HS-5 (cell line): ENCODE measurements at places on chromosomes 4 and X.

- no peak for DNase-seq
These were observed 3.1 kb upstream of the NR3C2 start for GRCh38 chr4:148445071-148445859.

- DNase-seq: no peak
These were observed 1390.9 kb downstream of the C4orf33 start for GRCh38 chr4:130486841-130487240.

DNA sequence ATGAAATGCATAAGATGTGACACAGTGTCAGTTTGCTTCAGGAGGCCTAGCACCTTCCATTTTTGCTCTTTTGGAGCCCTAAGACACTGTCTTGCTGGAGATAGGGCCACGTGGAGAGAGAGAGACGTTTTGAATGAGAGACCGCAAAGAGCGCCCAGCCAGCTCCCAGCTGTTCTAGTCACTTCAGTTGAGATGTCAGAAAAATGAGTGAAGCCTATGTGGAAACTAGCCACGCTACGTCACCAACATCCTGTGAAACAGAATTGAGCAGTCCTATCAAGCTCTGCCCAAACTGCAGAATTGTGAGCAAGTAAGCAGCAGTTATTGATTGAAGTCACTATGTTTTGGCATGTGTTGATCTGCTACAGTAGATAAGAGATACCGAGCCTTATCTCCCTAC lies 13.1 kb downstream of the GPR82 start:
- no peak for DNase-seq

DNA sequence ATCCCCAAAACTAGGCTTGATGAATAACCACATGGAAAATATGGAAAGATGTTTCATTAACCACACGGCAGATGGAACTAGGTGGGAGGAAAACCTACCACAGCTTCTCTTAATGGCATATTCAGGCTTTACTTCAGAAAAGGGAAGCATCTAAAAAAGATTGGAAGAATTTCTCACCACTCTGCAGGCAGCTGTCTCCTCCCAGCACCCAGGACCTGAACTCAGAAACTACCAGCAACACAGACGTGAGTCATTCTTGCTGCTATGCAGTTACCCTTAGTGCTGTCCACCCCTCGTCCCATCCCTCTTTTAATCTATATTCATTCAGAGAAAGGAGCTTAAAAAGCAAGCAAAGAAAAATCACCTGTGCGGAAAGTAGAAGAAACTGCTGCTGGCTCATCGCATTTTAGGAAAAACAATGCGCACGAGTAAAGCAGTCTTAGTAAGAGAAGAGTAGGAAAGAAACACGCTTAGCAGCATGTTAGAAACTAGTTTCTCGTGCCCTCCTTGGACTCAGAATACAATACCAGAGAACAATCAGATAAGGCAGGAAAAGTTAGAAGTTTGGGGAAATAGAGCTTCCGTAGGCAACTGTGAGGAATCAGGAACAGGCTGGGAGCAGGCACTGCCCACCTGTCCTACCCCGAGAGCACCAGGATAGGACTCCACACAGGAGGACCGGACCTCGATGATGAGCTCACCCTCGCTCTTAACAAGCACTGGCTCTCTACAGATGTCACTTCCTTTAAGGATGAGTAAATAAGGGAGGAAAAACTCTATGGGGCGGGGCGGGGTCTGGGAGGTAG lies 48.1 kb upstream of the ENPP6 start:
- no peak for DNase-seq

GRCh38 chrX:10851809-10852208 lies 231.4 kb upstream of the MID1 start:
- no peak for DNase-seq

- peak; percentile 4 for DNase-seq
These were observed 36.7 kb downstream of the HMGB3 start for GRCh38 chrX:151019856-151020255.

GRCh38 chr4:96035727-96036126 lies 195.8 kb downstream of the PDHA2 start:
- DNase-seq: no peak

DNA sequence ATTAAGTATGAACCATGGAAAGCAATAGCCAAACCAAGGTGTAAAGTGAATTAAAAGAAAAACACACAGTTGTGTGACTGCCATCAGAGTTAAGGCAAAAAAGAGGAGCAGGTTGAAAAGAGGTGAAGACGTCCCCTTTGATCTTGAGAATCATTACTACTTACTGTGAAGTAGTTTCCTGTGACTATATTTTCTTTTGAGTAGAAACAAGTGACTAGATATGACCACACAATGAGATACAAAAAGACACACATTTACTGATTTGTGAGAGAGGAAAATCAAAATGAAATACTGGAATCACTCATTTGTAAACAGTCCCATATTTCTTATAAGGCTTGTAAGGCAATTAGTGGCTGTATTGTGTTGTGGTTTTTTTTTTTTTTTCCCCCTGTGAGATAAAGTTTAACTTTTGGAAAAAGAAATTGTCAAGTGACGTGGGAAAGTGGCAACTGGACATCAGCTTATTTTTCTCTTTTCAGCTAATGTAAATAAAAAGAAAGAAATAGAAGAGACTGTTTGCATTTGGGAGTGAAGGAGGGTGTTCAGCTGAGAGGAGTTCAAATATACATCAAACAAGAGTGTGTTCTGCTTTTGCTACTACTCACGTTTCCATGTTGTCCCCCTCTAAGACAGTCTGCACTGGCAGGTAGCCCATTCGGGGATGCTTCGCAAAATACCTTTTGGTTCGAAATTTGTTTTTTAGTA lies 106.4 kb upstream of the FTHL17 start:
- DNase-seq: no peak

- DNase-seq: no peak
These were observed 132.4 kb downstream of the RASL11B start for GRCh38 chr4:52994567-52994966.

GRCh38 chr4:139300431-139301112 lies 733 bp upstream of the NAA15 start:
- no peak for DNase-seq

- DNase-seq: peak; percentile 3
These were observed 74.6 kb downstream of the MAP3K15 start for GRCh38 chrX:19440713-19441112.

GRCh38 chrX:3485727-3486126 lies 139.3 kb upstream of the MXRA5 start:
- no peak for DNase-seq

GRCh38 chrX:15745179-15745578 lies 7.1 kb downstream of the CA5B start:
- no peak for DNase-seq

DNA sequence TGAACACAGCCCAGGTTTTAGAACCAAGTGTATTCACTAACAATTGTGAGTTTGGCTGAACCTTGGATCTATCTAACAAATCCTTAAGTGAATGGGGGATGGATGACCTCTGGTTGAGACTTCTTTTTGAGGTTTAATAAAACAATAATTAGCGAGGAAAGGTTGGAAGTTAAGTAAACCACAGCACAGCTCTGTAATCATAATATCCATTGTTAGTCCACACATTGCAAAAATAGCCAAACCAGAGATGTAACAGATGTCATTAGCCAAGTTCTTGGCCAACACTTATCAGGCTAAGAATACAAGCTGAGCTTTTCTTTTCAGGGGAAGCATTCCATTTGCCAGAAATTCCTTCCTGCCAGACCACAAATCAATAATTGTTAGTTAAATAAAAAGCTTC lies 59.1 kb downstream of the FREM3 start:
- no peak for DNase-seq

GRCh38 chr4:3107691-3108121 lies 33.2 kb downstream of the HTT start:
- no peak for DNase-seq

DNA sequence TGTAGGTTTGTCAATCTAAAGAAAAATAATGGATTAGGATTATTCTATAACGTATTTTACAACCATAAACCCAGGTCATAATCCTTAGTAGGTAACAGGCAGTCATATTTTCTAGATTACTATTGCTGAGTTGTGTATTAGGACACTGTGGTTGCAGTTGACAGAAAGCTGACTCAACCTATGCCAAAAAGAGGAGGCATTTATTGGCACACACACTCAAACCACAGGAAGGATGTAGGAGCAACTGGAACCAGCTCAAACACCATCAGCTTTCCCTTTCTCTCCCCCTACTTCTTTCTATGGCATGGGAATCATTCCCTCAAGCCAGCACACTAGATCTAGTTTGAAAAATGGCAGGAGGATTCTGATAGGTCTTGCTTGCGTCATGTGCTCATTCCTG lies 136.4 kb upstream of the FAM9C start:
- DNase-seq: peak; percentile 33
